Stimulated activated CD4-positive, alpha-beta T cell treated with anti-CD3 and anti-CD28 coated beads, TNF-alpha, amount 100 ng/mL, for 24 hours (primary cell): ENCODE measurements at places on chromosomes 3 and 15.

DNA sequence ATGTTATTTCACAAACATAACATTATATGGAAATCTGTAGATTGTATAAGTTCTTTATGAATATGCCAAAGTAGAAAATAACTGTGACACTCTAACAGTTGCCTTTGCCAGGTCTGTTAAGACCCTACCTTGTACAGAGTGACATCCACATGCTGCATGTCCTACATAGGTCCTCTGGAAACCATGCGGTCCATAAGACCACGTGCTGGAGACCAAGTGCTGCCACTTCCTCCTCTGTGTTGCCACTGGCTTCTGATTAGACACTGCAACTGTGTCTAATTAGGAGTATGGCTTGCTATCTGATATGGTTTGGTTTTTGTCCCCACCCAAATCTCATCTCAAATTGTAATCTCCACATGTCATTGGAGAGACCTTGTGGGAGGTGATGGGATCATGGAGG, 855.5 kb upstream of the SEMA6D start:
- DNase-seq = no peak

DNA sequence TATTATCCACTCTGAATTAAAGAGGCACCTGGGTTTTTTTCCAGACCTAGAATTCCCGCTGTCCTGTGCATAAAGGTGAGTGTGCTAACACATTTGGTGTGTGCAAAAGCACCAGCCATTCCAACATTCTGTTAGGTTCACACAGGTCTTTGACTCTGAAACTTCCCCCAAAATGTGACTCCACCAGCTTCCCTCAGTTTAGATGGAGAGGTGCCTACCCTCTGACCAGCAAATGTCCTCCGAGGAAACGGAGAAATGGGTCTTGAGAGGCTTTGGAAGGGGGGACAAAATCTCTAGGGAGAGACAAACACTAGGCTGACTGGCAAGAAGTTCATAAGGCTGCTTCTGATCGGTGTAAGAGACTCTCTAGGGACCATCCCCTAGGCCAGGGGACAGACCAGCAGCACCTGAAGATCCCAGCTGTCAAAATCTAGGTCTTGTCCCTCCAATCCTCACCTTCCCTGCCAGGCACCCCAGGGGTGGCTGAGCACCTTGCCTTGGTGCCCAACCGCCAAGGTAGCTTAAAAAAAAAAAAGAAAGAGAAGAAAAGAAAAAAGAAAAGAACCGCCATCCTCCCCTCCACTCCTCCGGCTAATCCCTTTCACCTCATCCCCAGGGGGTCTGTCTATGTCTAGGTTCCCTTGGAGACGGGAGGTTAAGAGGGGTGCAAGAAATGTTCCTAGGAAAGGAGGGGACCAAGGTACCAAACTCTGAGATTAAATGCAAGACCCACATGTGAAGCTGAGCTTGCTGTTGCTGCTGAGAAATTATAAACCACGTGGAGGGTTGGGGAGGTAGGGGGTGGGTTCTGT, 2.0 kb upstream of the MECOM start:
- DNase-seq = no peak

DNA sequence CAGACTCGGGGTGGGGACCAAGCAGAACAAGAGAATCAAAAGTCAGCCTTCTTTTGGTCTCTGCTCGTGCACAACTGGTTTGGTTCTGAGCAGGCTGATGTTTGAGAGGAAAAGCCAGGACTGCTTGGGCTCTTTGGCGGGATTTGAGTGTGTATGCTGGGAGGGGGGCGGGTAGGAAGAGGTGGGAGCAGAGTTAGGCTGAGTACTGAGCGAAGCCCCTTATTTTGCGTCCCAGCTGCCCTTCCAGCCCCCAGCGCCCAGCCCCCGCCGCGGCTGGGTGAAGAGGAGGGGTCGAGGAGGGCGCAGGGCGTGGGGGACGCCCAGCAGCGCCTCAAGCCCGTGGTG, 153.5 kb upstream of the GOLIM4 start:
- no peak for DNase-seq

GRCh38 chr15:99473981-99474906, 91.5 kb upstream of the MEF2A start:
- DNase-seq = no peak

DNA sequence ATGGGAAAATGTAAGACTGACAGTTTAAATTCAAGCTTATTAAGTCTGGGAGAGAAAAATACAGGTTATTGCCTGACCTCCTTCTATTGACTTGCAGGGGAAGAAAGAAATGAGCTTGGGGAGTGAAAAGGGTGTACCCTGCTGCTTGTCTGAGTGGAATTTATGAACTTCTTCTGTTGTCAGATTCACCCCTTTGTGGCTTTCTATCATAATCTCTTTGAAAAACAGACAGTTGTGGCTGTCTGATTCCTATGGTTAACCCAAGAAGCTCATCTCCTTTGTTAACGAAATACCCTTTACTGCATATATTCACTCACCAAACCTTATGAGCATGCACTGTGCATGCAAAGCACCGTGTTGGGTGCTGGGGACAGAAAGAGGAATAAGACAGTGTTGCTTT, 22.5 kb downstream of the GPD1L start:
- DNase-seq = no peak

- DNase-seq = no peak
These were observed 18.4 kb downstream of the CTXND1 start for GRCh38 chr15:80233581-80233980.

DNA sequence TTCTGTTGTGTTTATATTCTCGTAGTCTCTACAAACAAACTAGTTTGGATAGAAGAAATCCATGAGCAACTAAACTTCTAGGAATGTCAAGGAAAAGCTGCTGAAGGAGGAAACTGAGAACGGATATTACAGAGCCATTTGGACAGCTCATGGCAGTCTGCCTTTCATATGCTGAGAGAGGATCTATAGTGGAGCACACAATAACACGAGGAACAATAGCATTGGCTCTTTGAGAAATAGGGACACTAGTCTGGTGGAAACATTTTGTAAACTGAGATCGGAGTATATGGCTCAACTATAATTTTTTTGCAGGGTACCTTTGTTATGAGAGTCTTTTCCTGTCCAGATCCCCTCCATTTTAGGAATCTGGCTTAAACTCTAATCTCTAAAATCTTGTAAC, 200.5 kb downstream of the CLSTN2 start:
- no peak for DNase-seq
